ENCODE measurements at places on chromosomes 2 and 18.

DNA sequence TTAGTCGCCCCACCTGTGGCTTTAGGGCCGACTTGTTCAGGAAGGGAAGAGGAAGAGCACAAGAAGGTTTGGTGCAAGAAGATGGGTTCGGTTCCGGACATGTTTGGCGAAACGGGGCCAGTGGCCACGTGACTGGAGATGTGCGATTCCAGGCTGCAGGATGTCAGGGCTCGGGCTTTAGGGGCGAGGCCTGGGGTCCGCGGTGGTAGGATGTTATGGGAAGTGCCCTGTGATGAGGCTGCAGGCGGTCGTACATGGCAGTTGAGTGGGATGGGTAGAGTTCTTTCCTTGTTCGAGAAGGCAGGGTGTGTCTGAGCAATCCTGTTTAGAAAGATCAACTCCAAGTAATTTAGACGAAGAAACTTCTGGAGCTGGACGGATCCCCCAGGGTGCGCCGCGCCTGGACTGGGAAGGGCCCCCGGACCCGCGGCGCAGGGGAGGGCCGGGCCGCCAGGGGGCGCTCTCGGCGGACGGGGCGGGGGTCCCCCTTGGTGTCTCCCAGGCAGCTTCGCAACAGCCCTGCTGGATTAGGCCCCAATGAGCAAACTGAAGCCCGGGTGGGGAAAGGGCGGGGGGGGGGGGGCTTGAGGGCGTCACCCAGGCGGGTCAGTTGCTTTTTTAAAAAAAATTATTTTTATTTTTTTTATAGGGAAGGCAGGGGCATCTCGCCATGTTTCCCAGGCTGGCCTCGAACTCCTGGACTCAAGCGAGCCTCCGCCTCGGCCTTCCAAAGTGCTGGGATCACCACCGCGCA is 17.2 kb upstream of the SDC1 start:
- DNase-seq = peak; percentile 28

DNA sequence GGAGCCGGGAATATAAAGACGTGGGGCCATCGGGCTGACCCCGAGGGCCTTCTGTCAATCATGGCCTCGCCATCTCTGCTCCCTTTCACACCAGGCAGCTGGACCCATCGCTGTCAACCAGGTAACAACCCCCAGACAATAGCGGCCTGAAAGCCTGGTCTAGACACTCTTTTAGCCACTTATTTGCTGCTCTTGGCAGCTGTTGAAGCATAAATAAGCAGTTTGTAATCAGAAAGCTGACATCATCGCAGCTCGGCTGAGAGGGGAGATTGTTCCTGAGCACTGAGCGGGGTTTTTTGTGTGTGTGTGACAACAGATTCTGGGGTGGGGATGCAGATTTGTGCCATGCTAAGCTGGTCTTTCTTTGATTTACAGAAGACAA is 423.6 kb upstream of the POU3F3 start:
- no peak for DNase-seq

GRCh38 chr2:8171608-8172007 is 510.2 kb upstream of the ID2 start:
- no peak for DNase-seq

DNA sequence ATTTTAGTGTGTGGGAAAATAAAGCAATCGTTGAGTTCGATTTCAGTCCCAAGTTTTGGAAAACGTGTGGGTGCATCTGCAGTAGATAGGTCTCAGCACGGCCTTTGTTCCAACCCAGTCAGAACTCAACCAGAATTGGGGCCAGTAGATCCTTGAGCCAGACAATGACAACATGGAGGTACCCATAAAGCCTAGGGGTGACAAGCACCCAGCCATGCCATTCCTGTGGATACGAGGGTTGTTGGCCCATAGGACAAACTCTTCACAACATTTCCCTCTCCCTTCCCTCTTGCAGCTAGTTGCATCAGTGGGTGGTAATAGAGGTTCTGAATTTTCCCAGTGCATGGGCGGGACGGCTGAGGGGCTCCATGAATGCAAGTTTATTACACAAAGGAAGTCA is 60.1 kb downstream of the ST3GAL5 start:
- DNase-seq = no peak

DNA sequence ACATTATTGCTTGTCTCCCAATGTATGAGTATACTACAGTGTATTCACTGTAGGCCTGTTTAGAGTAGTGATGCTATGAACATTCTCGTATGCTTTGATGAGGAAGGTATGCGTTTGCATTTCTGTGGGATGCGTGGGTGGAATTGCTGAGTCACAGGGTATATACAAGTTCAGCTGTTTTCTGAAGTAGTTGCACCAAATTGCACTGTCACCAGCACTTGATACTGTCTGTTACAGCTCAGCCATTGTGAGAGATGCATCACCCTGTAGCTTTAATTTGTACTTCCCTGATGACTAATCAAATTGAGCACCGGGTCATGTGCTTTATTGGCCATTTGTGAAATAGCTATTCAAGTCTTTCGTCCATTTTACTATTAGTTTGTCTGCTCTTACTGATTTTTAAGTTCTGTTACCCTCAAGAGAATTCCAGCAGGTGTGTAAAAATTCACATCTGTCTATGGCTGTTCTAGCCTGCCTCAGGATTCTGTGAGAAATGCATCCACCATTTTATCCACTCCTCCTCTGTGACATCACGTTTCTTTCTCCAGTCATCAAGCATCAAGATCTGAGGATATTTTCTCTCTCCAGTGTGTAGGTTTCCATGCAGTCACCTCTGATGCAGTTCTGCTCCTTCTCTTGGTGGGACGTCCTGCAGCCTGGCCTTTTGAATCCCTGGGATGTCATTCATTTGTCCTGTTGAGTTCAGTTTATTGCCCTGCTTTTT is 72.5 kb downstream of the DGKD start:
- DNase-seq = peak; percentile 62

- no peak for DNase-seq
These were observed 64.4 kb downstream of the INPP5D start for GRCh38 chr2:233124421-233125080.

- no peak for DNase-seq
These were observed 17.7 kb downstream of the MAP2 start for GRCh38 chr2:209441541-209441940.

DNA sequence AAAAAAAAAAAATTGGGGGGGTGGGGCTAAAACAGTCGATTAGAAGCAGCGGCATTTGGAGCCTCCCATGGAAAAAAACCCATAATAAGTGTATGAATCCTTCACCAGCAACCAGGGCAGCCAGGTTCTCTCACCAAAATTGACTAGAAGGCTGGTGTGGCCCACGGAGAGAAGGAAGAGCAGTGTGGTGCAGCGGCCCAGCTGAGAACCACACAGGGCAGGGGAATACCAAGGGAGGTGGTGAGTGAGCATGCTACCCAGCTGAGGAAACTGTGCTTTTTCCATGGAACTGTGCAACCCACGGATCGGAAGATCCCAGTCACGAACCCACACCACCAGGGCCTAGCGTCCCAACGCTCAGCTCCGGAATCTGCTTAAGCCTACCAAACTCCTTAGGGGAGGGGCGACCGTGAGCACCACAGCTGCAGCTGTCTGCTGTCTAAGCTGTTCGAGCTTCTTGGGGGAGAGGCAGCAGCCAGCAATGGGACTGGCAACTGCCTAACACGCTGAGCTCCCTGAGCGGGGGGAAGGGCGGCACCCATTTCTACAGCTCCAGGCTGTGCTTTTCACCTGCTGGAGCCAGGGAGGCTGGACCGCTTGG is 1037.2 kb upstream of the ACVR2A start:
- DNase-seq = no peak

DNA sequence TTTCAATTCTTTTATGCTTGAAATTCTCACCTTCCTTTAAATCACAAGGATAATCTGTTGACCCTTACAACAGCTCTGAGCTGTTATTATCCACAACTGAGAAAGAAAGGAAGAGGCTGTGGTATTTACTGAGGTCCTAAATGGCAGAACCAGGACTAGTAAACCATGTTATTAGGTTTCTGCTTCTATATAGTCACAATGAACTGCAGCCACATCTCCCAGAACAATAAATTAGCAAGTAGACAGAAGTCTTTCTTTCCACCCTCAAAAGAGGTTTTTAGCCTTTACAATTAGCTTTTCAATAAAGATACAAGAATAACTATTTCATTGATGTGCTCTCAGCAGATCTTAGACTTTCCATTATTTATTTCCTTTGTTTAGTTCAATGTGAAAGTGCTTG is 374.2 kb downstream of the NRXN1 start:
- DNase-seq = no peak

- no peak for DNase-seq
These were observed 29.1 kb downstream of the SLC4A3 start for GRCh38 chr2:219656526-219656925.

- DNase-seq = no peak
These were observed 24.9 kb downstream of the CIDEA start for GRCh38 chr18:12278741-12279682.

DNA sequence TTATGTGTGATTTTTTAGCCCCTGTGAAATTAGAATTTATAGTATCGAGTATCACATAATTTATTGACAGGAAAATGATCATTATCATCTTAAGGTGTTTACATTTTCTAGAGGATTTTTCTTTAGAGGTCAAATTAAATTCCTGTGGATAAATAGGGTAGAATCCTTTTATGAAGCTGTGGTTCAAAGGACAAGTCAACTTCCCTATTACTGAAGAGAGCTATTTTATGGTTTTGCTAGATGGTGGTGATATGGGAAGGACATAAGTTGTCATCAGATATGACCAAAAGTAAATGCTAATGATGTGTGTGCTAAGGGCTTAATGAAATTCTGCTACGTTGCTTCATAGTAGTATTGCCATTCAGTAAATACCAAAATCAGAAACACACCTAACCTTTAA is 80.1 kb downstream of the EML4 start:
- DNase-seq = no peak

GRCh38 chr2:146209842-146210275 is 1635.0 kb upstream of the ACVR2A start:
- no peak for DNase-seq

DNA sequence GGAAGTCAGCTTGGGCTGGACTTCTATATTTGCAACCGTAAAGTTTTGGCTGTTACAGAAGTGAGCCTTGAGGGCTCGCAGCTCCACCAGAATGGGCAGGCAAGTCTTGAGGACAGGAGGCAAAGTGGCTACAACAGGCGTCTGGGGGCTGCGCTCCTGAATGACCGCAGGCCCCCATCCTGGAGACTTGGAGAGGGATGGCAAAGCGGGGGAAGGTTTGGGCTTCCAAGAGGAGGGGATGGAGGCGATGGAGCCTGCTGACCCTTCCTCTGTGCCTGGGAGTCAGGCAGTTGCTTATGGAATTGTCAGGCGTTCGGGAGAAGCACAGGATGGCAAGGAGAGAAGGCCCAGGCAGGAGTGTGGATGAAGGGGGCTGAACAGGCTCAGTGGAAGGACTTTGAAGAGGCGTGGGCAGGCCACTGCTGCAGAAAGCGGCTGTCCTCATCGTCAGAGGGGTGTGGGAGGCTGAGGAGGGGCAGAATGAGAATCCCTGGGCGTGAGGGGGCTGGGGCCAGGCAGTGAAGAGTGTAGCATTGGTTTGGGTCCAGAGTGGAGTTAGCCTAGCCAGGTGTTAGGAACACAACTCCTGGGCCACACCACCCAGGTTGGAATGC is 72.3 kb downstream of the INHBB start:
- no peak for DNase-seq

- peak; percentile 53 for DNase-seq
These were observed 181.7 kb downstream of the ANAPC1 start for GRCh38 chr2:111702119-111702803.

- no peak for DNase-seq
These were observed 57.9 kb downstream of the SNORC start for GRCh38 chr2:232927793-232928550.

All from stimulated activated CD4-positive, alpha-beta T cell treated with anti-CD3 and anti-CD28 coated beads, Interleukin-12 subunit alpha, Interleukin-12 subunit beta, amount 100 ng/mL, for 24 hours (primary cell).